ENCODE measurements at places on chromosomes 6 and 20.

DNA sequence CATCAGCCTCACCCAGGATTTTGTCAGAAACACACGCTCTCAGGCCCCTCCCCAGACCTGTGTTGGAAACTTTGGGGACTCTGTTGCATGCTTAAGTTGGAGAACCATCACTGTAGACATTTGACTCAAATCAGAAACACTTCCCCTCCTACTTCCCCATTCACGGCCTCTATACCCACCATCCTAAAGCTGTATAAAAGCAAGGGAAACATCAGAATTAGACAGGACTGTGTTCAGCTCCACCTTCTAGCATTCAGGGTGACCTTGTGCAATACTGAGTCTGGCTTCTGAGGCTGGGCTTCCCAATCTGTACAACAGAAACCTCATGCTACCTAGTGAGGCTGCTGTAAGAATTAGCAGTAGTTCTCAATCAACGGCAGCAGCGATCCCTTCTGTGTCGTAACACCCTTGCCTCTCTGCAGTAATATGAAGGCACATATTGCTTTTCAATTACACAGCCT lies 252.3 kb downstream of the LY86 start:
- no peak for DNase-seq

GRCh38 chr6:115896538-115897129 lies 164.1 kb downstream of the FRK start:
- peak; percentile 6 for DNase-seq

DNA sequence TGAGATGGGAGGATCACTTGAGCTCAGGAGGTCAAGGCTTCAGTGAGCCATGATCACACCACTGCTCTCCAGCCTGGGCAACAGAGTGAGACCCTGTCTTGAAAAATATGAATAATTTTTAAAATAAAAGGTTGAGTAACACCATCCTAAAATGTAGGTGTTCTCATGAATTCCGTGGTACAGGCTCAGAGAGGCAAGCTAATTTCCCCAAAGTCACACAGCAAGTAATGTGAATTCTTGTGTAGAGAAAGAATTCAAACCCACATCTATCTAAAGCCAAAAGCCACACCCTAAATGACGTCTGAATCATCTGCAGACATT lies 80.5 kb downstream of the ZNF217 start:
- DNase-seq, result no peak

GRCh38 chr6:66161546-66162108 lies 454.6 kb upstream of the EYS start:
- no peak for DNase-seq

- DNase-seq, result no peak
These were observed 75.2 kb downstream of the DST start for GRCh38 chr6:56567501-56567900.

DNA sequence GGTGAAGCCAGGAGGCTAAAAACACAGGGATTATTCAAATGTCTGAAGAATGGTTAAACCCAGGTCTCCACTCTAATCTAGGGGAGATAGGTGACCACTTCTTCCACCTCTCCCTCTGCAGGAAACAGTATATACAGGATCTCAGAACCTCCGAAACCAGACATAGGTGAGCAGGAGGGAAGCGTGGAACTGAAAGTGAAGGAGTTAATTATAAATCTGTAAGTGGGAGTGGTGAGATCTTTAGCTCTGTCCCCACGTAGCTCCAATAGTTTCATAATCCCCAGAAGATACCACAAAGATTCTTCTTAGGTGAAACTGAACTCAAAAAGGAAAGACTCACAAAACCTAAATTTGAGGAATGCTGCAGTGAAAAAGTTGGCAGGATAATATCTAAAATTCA lies 76.8 kb downstream of the THEMIS start:
- DNase-seq, result no peak

- DNase-seq, result no peak
These were observed 351 bp downstream of the AURKA start for GRCh38 chr20:56391596-56392131.

DNA sequence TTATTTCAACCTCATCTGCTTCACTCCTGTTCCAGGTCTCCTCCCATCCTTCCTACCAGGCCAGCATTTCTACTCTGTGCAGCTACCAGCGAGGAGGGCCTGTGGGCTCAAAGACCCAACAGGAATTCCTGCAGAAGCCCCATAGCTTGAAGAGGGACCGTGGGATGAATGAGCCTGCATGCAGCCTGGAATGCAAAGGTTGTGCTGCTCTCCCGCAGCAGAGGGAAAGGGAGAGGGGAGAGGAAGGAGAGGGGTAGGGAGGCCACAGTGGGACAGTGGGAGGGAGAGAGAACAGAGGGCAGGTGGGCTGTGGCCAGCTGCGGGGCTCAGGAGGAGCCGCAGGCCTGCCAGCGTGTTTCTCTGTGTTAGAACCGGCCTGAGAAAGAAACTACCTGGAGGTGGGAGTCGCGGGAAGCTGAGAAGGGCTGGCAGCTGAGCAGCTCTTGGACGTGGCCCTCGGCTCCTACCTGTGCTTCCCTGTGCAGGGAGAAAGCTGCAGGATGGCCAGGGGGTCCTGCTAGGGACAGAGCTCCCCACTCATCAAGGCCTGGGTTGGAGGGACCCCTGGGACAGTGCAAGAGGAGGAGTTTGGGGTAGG lies 66.1 kb upstream of the MLN start:
- no peak for DNase-seq

DNA sequence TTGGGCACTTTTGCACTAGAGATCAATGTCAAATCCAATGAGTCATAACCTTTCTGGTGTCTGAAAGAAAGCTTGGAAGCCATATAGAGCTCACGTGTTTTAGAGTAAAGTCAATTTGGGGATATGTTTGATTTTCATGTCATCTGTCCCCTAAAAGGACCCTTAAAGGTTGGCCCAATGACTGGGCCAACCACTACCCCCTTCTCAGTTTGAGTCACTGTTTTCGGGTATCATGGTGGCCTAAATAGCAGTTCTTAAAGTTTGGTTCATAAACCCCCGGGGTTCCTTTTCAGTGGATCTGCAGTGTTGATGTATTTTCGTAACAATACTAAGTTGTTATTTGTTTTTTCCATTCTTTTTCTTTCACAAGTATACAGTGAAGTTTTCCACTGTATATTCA lies 327.6 kb downstream of the PRL start:
- no peak for DNase-seq

GRCh38 chr6:111573892-111574797 lies 31.5 kb downstream of the TRAF3IP2 start:
- DNase-seq, result no peak

DNA sequence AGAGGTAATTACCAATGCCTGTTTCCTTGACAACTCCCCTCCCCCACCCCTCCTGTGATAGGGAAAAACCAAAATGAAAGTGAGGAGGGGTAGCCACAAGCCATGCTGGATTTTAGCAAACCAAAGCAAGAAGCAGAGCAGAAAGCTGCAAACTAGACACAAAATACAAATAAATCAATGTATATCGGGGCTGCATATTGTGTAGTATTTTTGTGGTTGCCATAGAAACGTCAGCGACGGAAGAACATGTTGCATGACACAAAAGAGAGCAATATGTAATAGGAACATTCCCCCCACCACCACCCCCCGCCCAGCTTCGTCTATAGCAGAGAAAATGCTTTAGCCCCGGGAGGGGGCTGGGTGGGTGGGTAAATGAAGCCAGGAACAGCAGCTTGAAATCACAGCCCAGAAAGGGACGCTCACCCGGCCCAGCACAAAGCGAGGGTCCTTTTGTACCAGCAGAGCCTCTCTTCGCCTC lies 548 bp downstream of the AGPAT4 start:
- DNase-seq, result peak; percentile 7

DNA sequence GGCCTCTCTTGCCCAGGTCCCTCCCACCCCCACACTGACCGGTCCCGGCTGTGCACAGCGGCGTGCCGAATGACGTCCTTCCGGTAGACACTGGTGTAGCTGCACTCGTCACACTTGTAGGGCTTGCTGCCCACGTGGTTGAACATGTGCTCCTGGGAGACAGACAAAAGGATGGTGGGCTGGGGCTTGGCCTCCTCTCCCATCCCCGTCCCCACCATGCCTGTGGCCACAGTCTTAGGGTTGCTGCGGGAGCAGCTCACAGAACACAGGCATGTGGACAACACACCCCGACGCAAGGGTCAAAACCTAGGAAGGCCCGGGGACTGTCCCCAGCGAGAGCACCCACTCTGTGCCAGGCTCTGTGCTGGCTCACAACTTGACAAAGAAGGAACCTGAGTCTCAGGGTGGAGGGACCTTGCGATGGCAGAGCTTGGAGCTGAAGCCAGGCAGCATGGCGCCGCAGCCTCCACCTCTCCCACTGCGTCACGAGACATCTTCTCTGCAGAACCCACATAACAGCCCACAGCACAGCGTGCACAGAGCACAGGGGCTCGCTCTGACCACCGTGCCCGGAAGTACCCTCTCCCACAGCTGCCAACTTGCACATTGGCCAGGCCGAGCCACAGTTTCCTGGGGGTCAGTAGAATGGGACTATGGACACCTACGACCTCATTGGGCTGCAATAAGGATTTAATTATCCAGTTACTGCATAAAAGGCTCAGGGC lies 9.8 kb downstream of the ZNF335 start:
- no peak for DNase-seq

DNA sequence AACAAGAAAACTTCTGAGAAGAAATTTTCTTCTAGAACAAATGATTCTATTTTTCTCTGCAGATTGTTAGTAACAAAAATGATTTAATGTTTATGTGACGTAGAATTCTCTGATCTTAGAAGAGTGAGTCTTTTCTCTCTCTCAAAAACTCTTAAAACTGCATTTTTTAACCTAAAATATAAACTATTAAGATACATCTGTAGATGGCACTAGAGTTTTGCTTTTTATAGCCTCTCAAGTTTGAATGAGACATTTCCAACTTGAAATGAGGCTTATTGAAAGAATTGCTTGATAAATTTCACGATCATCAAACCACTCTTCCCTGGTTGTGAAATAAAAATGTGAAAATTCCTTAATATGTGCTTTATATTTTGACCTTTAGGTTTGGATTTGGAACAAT lies 53.8 kb downstream of the PHF3 start:
- DNase-seq, result no peak

- DNase-seq, result no peak
These were observed 6.8 kb downstream of the SLC22A3 start for GRCh38 chr6:160355001-160355400.

GRCh38 chr6:11207199-11207968 lies 25.1 kb downstream of the NEDD9 start:
- no peak for DNase-seq

DNA sequence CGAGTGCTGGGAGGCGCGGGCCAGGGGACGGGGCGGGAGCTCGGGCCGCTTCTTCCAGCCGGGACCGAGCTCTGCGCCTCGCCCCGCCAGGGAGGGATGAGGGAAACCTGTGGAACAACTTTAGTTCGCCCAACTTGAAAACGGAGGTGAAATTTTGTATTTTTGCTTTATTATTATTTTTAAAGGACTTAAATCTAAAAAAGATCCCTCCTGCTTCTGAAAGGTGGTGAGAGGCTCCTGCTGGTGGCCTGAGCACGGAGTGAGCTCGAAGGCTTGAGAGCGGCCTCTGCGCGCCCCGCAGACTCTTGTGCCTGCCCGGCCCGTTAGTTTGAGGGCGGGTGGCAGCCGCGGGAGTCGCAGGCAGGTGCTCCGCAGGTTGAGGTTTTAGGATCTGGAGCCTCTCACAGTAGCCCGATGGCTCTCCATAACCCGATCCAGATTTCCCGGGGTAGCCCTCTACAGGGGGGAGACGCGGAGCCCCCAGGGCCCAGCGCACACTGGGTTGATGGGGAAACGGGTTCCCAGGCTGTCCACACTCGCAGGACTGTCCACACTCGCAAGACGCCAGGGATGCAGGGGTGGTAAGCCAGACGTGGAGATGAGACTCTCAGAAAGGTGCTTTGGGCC lies 46.2 kb upstream of the SUPT3H start:
- no peak for DNase-seq

DNA sequence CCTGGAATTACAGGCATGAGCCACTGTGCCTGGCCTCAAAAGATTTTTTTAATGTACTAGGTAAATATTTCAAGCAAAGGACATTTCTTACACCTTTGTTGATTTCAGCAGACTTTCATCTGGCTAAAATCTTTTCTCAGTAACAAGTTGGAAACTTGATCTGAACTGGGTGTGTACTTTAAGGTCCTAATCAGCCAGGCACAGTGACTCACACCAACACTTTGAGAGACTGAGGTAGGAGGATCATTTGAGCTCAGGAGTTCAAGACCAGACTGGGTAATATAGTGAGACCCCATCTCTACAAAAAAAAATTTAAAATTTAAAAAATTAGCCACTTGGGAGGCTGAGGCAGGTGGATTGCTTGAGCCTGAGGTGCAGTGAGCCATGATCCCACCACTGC lies 7.0 kb upstream of the RALGAPA2 start:
- DNase-seq, result no peak

DNA sequence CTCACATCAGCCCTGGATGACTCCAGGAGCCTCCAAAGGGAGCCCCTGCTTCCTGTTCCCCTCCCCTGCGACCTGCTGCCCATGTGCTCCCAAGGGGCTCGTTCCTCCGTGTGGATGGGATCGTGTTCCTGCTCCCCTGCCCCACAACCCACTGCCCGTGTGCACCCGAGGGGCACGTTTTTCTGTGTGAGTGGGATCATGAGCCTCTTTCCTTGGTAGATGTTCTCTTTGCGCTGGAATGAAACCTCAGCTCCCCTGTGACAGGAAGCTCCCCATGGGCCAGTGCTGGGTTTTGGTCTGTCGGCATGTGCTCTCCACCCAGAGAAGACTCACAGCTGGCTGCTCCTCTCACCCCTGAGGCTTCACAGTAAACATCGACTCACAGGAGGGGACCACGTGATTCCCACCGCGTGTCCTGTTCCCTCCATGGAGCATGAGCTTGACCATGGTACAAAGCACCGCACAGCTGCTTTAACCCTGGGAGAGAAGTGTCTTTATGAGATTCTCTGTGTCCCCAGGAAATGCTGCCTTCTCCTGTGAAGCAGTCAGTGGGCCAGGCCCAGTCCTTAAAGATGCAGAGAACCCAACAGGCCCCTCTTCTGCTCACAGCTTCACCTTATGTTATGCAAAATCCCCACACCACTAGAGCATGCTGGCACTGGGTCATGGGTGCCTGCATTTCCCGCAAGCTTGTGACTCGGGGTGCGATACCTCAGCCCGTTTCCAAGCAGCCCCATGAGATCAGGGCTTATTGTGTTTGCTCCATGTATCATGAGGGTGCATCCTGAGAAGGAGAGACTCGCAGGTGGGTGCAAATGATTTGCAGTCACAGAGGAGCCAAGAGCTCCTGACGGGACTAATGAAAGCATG lies 215.1 kb downstream of the ERMARD start:
- no peak for DNase-seq

GRCh38 chr6:63813566-63814120 lies 178.0 kb downstream of the PHF3 start:
- DNase-seq, result no peak

- no peak for DNase-seq
These were observed 379.0 kb upstream of the HTR1E start for GRCh38 chr6:86558318-86558717.

Measured in T-helper 2 cell (primary cell).